Cardiac fibroblast (primary cell): ENCODE measurements at places on chromosomes 12 and 14.

DNA sequence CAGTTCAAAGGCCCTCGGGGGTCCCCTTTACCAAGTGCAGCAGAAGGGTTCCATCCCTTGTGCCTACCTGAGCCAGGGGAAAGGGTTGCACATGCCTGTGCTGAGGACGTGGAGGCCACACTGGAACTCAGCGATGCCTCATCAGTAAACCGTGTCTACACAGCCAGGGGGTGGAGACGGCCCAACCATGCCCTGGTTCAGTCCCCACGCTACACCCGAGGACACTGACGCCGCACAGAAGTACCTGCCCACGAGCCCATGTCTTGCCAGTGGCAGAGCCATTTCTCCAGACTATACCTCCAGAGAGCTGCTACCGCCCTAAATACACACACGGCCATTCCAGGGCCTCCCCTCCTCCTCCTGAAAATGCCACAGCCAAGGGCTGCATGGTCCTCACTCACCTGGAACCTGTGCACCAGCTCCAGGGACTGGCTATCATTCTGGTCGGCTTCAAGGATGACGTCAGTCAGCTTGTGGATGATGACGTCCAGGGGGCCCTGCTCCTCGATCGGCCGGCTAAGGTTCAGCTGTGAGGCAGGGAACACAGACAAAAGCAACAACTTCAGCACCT, 93.4 kb downstream of the CHGA start:
- no peak for DNase-seq

DNA sequence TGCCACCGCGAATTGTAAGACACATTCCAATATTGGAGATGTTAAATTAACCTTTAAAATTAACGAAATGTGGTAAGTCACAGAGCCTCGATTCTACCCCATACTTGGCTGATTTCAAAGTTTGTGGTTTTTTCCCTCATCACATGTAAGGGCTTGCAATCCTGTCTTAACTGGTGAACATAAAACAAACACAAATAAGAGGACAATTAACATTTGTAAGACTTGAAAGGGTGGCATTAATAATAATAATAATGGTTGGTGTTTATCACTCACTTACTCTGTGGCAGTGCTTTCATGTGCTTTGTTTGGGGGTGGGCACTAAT, 26.6 kb downstream of the PPFIBP1 start:
- no peak for DNase-seq

GRCh38 chr12:67152451-67152850, 116.7 kb upstream of the CAND1 start:
- DNase-seq = no peak

DNA sequence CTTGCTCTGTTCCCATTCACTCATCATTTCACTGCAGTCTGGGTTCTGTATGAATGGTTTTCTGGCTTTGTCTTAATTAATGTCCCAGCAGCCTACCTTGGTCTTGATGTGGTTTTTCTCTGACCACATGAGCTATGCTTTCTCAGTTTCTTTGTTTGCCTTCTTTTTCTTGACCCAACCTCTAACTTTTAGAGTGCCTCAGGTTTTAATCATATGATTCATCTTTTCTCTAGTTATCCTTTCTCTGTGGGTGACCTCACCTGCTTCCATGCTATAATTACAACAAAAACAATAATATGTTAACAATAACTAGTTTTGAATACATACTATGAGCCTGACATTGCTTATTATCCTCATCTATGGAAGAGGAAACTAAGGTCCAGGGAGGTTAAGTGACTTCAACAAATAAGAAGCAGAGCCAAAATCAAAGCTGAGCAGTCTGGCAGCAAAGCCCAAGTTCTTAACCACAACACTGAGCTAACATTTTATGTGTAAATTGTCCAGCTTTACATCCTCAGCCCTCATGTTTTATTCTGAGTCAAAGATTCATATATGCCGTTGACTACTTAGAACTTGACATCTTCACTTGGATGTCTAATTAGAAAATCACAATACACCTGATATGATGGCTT, 4.7 kb upstream of the EPYC start:
- peak; percentile 9 for DNase-seq

GRCh38 chr12:96044017-96044942, 8.9 kb upstream of the LTA4H start:
- peak; percentile 74 for DNase-seq

GRCh38 chr12:85823436-85824180, 12.6 kb downstream of the RASSF9 start:
- peak; percentile 63 for DNase-seq

DNA sequence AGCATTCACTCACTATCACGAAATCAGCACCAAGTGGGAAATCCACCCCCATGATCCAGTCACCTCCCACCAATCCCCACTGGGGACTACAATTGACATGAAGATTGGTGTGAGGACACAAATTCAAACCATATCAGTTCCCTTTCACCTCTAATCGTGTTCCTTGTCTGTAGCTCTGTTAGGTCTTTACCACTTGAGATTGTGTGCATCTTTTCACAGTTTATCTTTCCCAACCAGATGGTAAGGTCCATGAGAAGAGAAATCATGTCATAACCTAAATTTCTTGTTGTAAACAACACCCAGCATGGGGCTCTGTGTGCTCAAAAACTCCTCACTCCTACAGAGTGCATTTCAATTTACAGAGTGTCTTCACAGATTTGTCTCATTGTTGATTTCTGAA, 27.1 kb upstream of the PCED1B start:
- no peak for DNase-seq

DNA sequence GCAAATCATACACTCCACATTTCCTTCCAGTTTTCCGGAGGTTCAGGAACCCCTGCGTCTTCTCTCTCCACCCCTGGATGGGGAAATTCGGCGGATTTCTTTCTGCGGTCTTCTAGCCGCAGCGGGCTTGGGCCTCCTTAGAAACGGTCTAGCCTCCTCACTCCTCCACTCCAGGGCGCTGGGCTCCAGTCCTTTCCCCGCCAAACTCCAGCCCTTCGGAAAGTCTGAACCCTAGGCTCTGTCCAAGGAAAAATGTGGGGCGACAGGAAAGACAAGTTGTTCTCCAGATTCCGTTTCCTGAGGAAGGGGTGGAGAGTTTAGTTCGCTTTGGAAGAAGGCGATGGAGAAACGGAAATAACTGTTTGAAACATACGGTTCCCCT, 1.4 kb upstream of the HOXC10 start:
- no peak for DNase-seq

GRCh38 chr12:43131301-43131700, 420.7 kb downstream of the ADAMTS20 start:
- DNase-seq = no peak

DNA sequence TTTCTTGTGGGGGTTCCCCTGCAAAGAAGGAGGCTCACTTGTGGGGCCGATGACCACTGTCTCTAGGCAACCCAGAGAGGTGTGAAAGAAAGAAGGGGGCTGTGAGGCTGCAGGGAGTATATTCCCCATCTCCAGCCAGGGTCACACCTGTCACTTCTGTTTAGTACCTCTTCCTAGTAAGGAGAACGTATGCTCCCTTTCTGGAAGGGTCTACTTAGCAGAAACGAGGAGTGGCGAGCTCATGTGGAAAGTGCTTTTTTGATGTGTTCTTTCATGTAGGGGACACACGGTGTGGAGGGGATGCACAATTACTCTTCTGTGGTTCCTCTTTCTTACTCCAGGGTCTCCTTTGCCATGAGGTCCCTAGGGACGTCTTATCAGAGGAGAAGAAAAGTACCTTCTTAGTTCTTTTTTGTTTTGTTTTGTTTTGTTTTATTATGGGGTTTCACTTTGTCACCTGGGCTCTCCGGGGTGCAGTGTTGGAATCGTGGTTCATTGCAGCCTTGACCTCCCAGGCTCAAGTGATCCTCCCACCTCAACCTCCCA, 58.3 kb downstream of the PRKCH start:
- DNase-seq = no peak
